ENCODE measurements at places on chromosomes 6 and 20.
A peak's percentile ranks its signal among the peaks of the same experiment; 100 is the strongest.

DNA sequence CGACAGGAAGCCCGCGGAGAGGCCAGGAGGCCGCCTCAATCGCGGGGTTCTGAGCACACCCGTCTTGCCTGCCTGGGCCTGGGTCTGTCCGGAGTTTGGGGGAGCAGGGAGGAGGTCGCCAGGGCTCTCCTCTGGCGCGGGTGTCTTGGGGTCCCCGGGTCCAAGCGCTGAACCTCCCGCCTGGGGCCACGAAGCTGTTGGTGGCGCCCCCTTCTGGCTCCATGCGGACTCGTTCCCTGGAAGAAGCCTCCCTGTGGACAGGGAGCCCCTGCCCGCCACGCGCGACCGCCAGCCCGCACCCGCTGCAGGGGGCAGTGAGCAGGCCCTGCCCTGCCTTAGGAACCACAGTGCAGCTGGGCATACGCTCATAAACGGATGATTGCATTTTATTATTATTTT, 44.7 kb downstream of the MCUR1 start:
- no peak for DNase-seq

DNA sequence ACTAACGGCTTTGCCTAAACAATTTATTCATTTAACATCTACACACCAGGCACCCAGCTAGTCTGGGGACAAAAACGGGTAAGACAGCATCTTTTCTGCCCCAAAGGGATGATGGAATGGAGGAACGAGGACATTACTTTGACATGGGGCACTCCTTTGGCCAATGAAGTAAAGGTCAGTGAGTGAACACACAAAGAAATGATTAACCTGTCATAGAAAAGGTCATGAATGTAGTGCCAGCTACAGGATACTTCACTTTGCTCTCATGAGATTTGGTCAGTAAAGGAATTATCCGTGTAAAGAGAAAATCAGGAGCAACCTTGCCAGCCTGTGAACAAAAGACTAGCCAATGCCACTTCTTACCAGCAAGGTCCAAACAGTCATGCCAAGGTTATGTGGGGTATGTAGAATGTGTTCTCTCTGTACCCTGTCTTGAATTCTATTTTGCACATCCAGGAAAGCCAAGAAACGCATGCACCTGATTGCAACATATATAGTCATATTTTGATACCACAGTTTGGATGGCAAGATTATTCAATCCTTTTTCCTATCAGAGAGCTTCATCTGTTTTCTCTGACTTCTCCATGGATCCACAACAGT, 145.3 kb downstream of the GMPR start:
- DNase-seq = no peak

- DNase-seq = no peak
These were observed 81.8 kb downstream of the STK35 start for GRCh38 chr20:2183381-2183780.

DNA sequence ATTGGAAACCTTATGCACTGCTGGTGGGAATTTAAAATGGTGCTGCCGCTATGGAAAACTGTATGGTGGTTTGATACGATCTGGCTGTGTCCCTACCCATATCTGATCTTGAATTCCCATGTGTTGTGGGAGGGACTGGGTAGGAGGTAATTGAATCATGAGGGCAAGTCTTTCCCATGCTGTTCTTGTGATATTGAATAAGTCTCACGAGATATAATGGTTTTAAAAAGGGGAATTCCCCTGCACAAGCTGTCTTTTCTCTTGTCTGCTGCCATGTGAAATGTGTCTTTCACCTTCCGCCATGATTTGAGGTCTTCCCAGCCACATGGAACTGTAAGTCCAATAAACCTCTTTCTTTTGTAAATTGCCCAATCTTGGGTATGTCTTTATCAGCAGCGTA, 4.9 kb downstream of the TAP2 start:
- DNase-seq = no peak

- peak; percentile 78 for DNase-seq
These were observed 105.7 kb downstream of the ASXL1 start for GRCh38 chr20:32463642-32464400.

- DNase-seq = no peak
These were observed 1.9 kb downstream of the EDN1 start for GRCh38 chr6:12291839-12292604.

DNA sequence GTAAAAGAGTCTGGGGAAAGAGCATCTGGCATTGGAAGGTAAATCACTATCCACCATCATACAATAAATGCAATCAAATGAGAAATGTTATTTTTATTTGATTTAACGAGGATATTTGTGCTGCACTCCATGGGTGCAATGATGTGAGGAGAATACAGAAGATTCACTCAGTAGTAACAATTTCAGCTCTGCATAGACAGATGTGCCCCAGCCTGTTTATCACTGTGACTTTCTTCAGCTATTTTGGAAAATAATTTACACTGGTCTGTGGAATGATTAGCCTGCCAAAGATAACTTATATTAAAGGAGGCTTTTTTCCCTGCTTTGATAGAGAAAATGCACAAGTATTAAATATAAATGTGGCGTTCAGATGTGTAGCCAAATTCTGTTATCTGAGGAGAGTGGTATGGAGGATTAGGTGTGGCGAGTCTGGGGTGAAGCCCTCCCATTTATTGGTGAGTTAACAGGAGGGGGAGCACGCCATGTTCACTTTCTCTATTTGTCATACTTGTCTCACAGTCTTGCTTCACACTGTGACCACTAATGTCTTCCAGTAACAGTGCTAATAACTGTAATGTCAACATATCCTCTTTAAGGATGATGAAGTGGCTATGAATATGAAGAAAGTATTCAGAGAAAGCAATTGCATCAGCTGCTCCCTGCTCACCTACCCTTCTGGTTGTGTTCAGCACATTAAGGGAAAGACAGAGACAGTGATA, 645.6 kb downstream of the MMUT start:
- DNase-seq = no peak

DNA sequence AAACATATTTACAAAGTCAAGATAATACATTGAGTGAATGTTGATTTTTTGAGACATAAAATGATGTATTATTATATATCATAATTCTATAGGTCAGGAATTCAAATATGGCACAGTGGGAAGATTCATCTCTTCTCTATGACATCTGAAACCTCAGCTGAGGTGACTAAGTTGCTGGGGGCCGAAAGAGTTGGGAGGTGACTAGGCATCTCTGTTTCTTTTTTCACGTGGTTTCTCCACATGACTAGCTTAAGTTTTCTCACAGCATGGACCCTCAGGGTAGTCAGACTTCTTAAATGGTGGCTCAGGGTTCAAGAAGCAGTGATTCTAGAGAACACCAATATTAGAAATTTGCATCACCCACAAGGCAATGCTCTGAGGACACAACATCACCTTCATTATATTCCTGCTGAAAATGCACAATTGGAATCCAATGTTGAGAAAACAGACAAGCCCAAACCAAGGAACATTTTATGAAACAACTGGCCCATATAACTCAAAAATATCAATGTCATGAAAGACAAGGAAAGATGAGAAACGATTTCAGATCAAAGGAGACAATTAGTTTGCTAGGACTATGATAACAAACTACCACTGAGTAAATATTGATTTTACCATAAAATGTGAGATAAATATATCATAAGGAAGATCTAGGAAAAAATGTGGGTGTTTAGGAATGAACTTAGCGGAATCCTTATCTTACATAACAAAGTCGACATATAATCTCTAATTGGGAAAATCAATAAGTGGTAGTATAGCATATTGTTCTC, 273.3 kb upstream of the IRAK1BP1 start:
- DNase-seq = no peak

- DNase-seq = no peak
These were observed 44.5 kb upstream of the GJE1 start for GRCh38 chr6:142087950-142088857.

GRCh38 chr20:40680161-40680959, 8.7 kb downstream of the MAFB start:
- DNase-seq = no peak

- DNase-seq = no peak
These were observed 490 bp downstream of the MMUT start for GRCh38 chr6:49462599-49462926.

DNA sequence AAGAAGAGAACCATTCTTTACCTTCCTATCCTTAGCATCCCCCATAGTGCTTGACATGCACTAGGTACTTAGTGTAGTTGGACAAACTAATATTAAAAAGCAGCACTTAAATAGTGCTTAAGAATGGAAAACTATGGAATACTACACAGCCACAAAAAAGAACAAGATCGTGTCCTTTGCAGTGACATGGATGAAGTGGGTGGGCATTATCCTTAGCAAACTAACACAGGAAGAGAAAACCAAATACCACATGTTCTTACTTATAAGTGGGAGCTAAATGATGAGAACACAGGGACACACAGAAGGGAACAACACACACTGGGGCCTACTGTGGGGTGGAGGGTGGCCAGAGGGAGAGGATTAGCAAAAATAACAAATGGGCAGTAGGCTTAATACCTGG, 66.8 kb downstream of the EPHA7 start:
- DNase-seq = no peak

GRCh38 chr6:157054531-157054979, 268.8 kb downstream of the TMEM242 start:
- DNase-seq = no peak

- peak; percentile 42 for DNase-seq
These were observed 211.0 kb downstream of the NFATC2 start for GRCh38 chr20:51331481-51331880.

DNA sequence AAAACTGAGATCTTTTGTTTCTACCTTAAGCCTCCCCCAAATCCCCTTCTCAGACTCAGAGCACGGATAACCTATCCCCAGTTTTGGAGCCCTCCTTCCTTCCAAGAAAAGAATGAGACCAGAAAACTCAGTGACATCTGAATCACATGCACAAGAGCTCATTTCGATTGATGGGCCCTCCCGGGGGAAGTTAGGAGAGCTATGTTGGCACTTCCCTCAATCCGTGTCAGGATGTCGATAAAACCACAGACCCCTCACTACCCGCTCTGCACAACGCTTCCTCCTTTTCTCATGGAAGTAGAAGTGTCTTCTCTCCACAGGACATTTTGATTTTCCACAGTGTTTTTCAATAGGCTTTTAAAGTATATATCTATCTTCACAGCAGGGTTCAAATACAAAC, 332.4 kb downstream of the HACE1 start:
- no peak for DNase-seq

GRCh38 chr6:25127076-25127837, 151.9 kb upstream of the CARMIL1 start:
- no peak for DNase-seq

GRCh38 chr6:170148709-170149470, 142.0 kb downstream of the DLL1 start:
- DNase-seq = no peak

GRCh38 chr6:111581957-111582356, 23.7 kb downstream of the TRAF3IP2 start:
- DNase-seq = no peak
